ENCODE measurements at places on chromosomes 7 and 10.

- no peak for DNase-seq
Measured at GRCh38 chr10:71517298-71518169, 120.8 kb downstream of the CDH23 start.

- DNase-seq = no peak
Measured at GRCh38 chr10:47035819-47036337, 124.7 kb downstream of the PTPN20 start.

- no peak for DNase-seq
Measured at GRCh38 chr7:69840248-69840647, 242.0 kb downstream of the AUTS2 start.

- DNase-seq = peak; percentile 29
Measured at GRCh38 chr10:50279489-50279888, 28.2 kb upstream of the ASAH2 start.

DNA sequence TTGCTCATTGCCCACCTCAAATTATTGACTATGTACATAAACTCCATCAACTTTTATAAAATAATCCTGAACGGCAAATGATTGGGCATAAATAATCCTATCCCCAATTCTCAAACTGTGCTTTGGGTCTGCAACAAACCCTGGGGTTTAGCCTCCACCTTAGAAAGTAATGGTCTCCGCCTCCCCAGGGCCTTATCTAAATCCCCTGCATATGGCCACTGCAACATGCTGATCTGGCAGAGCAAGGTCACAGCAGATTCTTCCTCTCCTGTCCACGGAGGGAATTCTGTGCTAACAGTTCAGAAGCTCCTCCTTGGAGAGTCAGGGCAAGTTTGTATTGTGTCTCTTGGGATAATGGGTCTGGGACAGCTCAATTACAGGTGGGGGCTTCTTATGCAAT is 18.4 kb downstream of the FXYD4 start:
- DNase-seq = peak; percentile 55

DNA sequence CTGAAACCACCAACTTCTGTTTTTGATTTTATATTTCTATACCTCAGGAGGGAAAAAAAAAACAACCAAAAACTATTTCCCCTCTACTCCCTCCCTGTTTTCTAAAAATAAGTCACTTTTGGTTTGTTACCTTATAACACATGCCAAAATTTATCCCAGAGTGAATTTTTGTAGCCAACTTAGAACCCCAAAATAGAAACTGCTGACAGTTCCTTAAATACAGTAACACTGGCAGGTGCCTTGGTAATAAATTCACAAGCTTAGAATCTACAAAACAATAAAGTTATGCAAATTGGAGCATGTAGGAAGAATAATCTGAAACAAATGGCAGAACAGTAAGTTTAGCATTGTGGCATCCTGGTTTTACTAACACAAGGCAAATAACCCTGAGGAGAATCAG is 165.0 kb upstream of the HDAC9 start:
- no peak for DNase-seq

GRCh38 chr10:30228417-30229036 is 120.6 kb downstream of the MTPAP start:
- DNase-seq = no peak

- DNase-seq = no peak
Measured at GRCh38 chr7:69177941-69178494, 420.3 kb upstream of the AUTS2 start.

- DNase-seq = no peak
Measured at GRCh38 chr7:44117801-44118429, 5.4 kb downstream of the POLD2 start.

DNA sequence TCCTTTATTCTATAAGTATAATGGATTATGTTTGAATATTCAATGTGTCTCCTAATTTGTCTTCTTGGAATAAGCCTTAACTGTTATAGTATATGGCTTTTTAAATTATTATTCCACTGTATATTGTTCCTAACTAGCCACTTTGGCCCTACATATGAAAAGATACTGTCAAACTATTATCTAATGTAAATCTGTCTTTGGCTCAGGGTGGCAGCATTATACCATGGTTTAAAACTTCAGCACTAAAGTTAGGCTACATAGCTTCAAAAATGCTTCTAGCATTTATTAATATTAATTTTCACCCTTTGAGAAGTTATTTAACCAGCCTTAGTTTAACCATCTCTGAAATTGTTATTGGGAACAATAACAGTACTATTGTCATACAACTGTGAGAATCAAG is 543.1 kb upstream of the MBL2 start:
- DNase-seq = no peak

DNA sequence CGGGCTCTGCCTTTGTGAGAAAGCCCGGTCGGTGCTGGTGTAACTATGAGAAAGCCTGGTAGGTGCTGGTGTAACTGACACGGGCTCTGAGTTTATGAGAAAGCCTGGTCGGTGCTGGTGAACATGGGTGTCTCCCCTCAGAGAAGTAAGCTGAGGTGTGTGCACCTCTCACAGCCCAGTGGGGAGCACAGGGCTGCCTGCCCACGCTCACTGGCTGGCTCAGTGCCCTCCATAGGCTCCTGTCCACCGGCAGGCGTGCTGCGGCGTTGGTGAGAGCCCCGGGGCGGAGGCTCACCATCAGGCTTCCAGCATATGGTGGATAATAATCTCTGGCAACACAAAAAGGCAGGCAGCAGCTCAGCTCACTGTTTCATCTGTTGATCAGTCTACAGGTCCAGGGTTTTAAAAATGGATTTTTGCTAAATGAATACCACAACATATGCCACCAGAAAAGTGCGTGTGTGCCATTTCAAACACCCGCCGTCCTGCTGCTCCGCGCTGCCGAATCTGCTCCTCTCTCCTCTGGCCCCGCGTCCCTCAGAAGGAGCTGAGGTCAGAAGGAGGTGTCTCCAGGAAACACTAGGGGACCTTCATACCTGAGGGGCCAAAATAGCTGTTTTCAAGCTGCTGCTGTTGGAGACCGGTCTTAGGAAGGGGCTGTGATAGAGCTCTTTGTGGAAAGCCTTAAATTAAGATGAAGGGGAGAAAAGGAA is 365.7 kb downstream of the DNAJB6 start:
- DNase-seq = no peak

- DNase-seq = no peak
Measured at GRCh38 chr7:34463830-34464229, 194.2 kb upstream of the NPSR1 start.
